Adipocyte (in vitro differentiated cells): ENCODE measurements at places on chromosomes 6 and 20.

- no peak for DNase-seq
Observed at GRCh38 chr6:75118925-75119515, 86.8 kb downstream of the COL12A1 start.

DNA sequence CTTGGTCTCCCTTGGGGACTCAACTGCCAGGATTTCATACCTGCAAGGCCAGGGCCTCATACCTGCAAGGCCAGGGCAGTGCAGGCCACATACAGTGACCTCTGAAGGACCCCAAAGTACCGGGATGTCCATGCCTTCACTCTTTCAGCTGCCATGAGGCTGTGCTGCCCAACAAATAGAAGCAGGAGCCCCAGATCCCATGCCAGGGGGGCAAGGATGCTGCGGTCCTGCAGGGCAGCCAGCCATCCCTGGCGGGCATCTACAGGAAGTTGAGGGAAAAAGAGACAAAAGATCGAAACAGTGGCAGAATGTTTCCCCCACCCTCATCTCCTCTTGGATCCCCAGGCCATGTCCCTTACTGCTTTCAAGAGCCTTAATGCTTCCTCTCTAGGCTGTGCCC, 799 bp downstream of the NRM start:
- DNase-seq = no peak

DNA sequence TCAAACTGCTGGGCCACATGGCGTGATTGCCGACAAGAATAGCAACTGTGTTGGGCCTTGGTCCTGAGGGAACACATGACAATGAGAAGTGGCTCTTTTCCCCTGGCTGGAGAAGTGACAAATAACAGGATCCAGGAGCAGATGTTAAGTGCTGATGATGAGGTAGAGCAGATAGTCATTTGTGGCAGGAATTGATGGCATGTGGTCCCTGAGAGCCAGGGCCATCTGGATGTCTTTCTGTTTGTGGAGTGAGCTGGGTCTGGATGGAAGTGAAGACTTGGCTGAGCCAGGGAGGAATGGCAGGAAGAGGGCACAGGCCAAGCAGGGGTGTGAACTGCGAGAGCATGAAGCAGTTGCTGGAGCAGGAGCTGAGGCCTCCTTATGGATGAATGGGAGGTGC, 67.8 kb downstream of the SCAND1 start:
- no peak for DNase-seq

GRCh38 chr6:17938901-17939300, 48.5 kb downstream of the KIF13A start:
- peak; percentile 76 for DNase-seq

DNA sequence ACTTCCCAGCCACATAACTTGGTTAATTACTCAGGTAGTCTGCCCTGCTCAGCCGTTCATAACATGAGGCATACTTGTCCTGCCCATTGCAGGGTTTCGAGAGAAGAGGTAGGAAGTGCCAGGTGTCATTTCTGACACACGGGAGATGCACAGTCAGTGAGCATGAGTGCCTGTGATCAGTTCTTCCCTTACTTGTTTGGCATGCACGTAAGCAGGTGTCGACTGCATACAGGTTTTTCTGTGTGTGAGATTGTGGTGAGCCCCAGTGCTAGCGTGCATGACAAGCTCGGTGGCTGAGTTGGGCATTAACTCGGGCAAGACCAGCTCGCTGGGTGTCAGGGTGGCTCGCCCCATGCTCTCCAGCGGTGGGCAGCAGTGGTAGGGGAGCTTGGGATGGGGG, 51.2 kb upstream of the SLC22A1 start:
- no peak for DNase-seq
